Non-pigmented ciliary epithelial cell (primary cell): ENCODE measurements at places on chromosomes 11 and 22.

GRCh38 chr11:134538742-134539141, 126.7 kb upstream of the B3GAT1 start:
- no peak for DNase-seq

DNA sequence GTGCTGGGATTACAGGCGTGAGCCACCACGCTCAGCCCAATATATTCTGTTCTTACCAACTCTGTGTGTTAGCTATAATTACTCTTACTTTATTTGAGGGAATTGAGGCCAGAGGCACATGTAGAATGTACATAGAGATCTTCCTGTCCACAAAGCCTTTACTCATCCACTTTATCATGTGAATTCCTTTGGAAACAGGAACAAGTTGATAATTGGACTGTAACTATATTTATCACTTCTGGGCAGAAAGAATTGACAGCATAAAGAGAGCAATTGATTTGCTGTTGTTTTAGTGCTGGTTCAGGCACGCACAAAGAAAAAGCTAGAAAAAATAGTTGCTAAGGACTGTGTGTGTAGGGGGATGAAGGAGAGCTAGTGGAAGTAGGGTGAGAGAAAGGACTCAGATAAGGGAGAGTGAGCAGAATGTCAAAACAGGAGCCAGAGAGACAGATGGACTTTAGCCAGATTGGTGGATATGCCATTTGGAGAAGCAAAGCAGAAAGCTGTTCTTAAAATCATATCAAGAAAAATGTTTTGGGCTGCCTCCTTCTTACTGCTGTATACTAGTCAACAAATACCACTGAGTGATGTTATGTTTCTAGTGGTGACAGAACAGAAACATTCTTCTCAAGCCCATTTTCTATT, 929.8 kb upstream of the CNTN5 start:
- DNase-seq: no peak

DNA sequence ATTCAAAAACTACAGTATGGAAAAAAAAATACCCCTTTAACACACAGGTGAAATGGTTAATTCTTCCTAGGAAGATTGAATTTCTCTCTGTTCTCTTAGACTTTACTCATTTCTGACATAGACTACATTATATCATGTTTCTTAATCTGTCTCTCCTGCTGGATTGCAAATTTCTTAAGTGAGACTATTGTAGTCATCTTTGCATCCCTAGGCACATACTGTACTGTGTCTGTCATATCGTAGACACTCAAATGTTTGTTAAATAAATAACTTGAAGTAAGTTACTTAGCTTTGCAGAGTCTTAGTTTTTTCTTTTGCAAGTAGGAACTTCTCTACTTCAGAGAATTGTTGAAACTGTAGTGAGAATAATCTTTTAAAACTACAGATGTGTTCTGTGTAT, 58.7 kb downstream of the FAM83F start:
- DNase-seq: no peak

- DNase-seq: no peak
Observed at GRCh38 chr11:133238027-133238426, 294.3 kb downstream of the OPCML start.

GRCh38 chr11:36693139-36693843, 95.3 kb upstream of the RAG2 start:
- DNase-seq: no peak

GRCh38 chr11:91979775-91980174, 244.8 kb upstream of the FAT3 start:
- DNase-seq: no peak

- no peak for DNase-seq
Observed at GRCh38 chr11:19766206-19766605, 53.6 kb downstream of the NAV2 start.

DNA sequence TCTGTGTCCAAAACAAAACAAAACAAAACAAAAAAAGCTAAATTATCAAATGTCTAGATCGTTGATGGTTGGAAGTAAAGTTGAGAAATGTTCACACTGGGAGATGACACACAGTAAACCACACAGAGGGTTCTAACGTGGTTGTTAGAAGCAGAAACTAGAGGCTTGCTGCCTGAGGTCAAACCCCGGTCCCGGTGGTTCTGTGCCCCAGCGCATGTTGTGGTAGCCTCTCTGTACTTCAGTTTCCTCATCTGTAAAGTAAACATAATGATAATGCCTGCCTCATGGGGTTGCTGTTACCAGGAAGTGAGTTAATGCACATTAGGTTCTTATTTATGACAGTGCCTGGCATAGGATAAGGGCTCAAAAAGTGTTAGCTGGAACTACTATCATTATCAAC, 33.4 kb downstream of the PPARA start:
- DNase-seq: no peak

GRCh38 chr11:86738568-86738967, 61.8 kb upstream of the PRSS23 start:
- DNase-seq: no peak

GRCh38 chr22:49446759-49447710, 380.6 kb downstream of the BRD1 start:
- no peak for DNase-seq
